ENCODE measurements at places on chromosomes 3 and 15.

- no peak for DNase-seq
Measured at GRCh38 chr15:33872416-33873106, 95.7 kb upstream of the CHRM5 start.

- DNase-seq: no peak
Measured at GRCh38 chr3:196800742-196801434, 61.2 kb downstream of the PAK2 start.

- DNase-seq: no peak
Measured at GRCh38 chr3:58148049-58148448, 62.7 kb downstream of the DNASE1L3 start.

DNA sequence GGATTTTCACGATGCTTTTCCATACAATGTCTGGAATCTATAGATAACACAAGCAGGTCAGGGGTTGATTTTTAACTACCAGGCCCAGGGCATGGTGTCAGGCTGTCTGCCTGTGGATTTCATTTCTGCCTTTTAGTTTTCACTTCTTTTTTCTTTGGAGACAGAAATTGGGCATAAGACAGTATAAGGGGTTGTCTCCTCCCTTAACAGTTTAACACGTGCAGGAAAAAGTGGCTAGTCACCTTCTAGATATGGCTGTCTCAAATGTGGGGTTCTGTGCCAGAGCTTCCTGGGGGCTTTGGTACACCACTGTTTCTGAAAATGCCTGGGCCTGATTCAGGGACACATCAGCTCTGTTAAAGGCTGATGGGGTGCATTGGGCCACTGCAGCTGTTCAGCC is 7.4 kb upstream of the ZNF589 start:
- no peak for DNase-seq

DNA sequence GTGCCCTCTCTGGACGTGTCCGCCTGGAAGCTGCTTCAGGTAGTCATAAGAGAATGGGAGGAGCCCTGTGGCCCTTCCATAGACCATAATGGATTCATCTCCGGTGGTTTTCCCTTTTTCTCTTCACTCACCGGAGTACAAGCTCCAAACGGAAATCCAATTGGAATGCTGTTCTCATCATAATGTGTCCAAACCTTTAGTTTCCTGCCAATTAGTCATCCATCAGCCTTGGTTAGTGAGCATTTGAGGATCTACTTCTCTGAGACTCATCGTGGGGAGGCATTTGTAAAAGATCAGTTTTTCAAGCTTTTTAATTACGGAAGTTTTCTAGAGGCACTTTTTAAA is 34.9 kb downstream of the ABHD2 start:
- DNase-seq: no peak

- no peak for DNase-seq
Measured at GRCh38 chr15:56337084-56337725, 28.0 kb upstream of the TEX9 start.

GRCh38 chr3:184553385-184553784 is 8.2 kb upstream of the EPHB3 start:
- DNase-seq: peak; percentile 57

GRCh38 chr15:36428102-36428845 is 151.2 kb upstream of the CDIN1 start:
- no peak for DNase-seq

- no peak for DNase-seq
Measured at GRCh38 chr15:58446521-58446920, 14.7 kb downstream of the LIPC start.

- no peak for DNase-seq
Measured at GRCh38 chr3:192731233-192731632, 3.9 kb upstream of the FGF12 start.

GRCh38 chr15:85030301-85030929 is 48.8 kb downstream of the PDE8A start:
- DNase-seq: peak; percentile 32

GRCh38 chr3:112445839-112446238 is 53.4 kb downstream of the BTLA start:
- no peak for DNase-seq

- no peak for DNase-seq
Measured at GRCh38 chr3:134852132-134852531, 57.1 kb downstream of the EPHB1 start.

DNA sequence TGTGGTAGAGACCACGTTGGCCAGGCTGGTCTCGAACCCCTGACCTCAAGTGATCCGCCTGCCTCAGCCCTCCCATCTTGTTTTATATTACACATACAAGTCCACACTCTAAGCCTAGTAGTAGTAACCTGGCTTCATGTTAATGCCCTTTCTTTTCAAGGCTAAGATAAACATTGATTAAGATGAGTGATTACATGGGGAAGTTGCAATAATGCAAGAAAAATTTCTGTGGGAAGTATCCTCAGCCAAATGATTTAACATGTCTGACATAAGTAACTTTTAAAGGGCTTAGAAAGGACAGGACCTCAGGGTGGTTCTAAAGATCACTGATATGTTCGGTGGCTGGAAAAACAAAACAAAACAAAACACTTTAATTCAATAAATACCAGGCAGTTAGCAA is 72.1 kb downstream of the SFMBT1 start:
- DNase-seq: no peak

GRCh38 chr15:31503758-31504461 is 177.3 kb downstream of the KLF13 start:
- DNase-seq: no peak

DNA sequence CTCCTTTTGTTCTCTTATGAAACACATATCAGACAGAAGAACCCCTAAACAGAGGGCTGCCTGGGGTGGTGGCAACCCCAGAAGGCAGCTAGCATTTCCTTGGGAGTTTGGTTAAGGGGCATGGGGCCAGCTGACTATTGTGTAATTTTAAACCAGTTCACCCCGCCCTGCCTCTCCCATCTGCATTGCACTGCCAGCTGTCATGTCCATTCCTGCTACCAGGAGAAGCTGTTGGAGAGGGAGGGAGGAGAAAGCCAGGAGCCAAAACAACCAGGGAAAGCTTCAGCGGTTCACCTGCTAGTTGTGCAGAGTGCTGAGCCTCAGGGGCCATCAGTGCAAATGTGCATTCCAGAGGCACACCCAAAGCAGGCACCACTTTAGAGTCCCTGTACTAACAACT is 47.6 kb upstream of the ATP1B3 start:
- no peak for DNase-seq

DNA sequence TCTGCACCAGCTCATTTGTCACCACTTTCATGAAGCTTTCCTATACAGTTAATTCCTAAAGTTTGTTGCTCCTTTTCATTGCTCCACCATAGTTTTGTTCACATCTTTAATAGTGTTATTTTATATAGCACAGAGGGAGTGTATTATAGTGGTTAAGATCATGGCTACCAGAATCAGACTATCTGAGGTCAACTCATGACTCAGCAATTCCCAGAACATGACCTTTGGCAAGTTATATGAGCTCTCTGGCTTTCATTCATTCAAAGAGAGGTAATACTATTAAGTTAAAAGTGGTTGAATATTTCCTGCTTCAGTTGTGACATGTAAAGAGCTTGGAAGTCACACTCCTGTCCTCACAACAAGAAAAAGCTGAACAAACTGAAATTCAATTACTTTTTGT is 1073.5 kb downstream of the NAALADL2 start:
- no peak for DNase-seq

DNA sequence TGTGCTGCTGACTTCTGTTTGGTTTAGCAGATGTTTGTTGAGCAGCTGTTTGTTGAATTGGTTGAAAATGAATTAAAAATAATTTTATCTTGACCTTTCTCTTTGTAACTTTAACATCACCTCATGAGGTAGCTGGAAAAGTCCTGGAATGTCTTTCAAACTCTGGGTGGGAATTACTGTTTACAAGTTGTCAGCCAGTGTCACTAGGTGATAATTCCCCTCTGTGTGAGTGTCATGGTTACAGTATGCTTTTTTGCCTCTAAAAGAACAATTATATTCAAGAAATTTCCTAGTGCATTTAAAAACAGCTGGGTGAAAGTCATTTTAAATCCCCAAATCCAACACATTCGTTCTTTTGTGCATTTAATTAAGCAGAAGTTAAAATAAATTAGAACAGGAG is 113.2 kb downstream of the PTPRG start:
- no peak for DNase-seq

- no peak for DNase-seq
Measured at GRCh38 chr3:67614195-67614594, 40.2 kb downstream of the SUCLG2 start.

GRCh38 chr3:58585994-58586393 is 8.8 kb upstream of the FAM107A start:
- DNase-seq: no peak

- no peak for DNase-seq
Measured at GRCh38 chr3:85604641-85605040, 645.9 kb downstream of the CADM2 start.
